SK-N-DZ (cell line): ENCODE measurements at places on chromosomes 5 and 9.

DNA sequence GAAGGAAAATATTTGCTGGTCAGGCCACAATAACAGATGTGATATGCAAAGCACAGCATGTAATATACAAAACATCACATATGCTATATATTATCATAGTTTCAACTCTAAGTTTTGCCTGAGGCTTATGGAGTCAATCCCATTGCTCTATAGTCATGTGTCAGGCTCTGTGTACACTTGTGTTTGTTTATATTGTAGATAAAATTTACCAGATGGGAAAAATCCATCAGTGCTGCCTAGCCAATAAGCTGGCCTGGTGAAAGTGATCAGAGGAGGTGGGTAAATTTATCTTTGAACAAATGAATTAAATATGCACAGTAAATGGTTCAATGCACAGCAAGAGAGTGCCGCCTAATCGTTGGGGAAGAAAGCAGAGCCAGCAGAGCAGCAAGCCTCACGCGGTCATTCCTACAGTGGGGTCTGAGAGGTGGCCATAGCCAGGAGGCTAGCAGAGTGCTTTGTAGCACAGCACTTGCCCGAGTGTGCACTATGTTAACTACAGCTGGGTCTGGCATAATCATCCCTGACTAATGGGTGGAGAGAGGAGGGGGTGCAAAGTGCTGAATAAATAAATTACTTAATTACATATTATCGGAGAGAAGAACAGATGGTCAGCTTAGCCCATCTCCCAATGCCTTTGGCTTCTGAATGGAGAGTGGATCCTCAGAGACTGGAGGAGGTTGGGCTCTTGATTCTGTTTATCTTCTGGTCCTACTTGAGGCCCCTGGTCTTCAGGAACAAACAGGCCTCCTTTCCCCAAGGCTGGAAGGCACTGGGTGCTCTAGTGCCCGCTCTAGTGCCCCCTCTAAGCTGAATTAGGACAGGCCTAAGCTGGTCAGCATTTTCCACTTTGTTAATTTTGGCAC lies 153.5 kb downstream of the MAT2B start:
- peak; percentile 62 for DNase-seq

GRCh38 chr9:37151812-37152211 lies 31.4 kb downstream of the ZCCHC7 start:
- no peak for DNase-seq

- DNase-seq = no peak
Measured at GRCh38 chr5:164220522-164220921, 715.1 kb downstream of the MAT2B start.

GRCh38 chr9:113139953-113140352 lies 10.9 kb upstream of the SLC31A2 start:
- DNase-seq = no peak

- DNase-seq = no peak
Measured at GRCh38 chr9:5834214-5834613, 1.3 kb upstream of the ERMP1 start.

- no peak for DNase-seq
Measured at GRCh38 chr5:8560776-8561175, 691.8 kb downstream of the MTRR start.

GRCh38 chr9:125587819-125588460 lies 119.1 kb downstream of the MAPKAP1 start:
- no peak for DNase-seq

GRCh38 chr5:33261305-33261704 lies 179.5 kb upstream of the TARS1 start:
- no peak for DNase-seq

- DNase-seq = no peak
Measured at GRCh38 chr5:16870878-16871277, 65.2 kb downstream of the MYO10 start.

GRCh38 chr5:61275841-61276240 lies 56.2 kb upstream of the ZSWIM6 start:
- no peak for DNase-seq

DNA sequence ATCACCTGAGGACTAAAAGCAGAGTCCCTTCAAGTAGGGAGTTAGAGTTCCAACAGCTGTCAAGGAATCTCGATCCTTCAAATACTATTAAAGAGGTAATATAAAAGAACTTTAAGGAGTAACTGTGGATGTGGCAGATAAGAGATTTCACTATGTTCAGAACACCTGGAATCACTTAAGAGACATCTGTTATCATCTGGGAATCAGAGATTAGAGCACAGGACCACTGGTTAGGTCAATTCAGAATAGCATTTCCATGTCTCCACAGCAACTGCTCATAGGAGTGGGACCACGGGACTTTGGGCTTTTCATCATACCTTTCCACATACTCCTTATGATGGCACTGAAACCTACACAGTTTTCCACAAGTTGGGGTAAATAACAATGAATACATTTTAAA lies 216.6 kb downstream of the DENND1A start:
- peak; percentile 38 for DNase-seq

- DNase-seq = no peak
Measured at GRCh38 chr5:61766141-61766540, 434.1 kb downstream of the ZSWIM6 start.

DNA sequence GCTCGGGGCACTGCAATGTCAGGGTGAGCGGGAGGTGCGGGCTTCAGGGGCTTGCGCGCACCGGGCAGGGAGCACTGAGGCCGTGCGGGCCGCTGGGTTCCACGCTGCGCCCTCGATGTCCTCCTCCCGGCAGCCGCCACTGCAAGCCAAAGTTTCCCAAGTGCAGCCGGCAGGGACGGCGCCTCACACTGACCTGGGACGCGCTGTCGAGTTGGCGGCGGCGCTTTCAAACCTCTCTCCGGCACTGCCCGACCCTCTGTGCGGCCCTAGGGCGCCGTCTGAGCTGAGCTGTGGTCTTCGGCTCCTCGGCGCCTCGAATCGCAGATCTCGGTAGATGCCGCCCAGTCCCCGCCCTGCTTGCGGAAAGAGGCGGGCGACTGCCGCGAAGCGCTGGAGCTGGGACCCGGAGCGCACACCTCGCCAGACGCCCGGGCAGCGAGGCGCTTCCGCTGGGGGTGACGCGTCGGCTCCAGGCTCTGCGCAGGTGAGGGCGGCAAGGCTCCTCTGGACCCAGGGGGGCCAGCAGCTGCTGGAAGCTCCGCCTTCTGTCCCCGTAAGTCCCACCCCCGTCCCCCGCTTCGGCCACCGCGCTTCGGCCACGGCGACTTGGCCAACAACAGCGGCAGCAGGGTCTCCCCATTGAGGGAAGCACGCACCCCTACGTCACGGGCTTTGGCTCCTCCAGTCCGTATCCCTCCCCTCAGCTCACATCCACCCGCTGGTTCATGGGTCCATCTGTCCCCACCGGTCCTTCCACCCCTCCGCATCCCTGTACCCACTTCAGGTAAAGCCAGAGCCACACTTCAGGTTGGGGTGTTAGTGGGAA lies at the start of gene ANKRD34B:
Gene ANKRD34B, minus strand, starts transcription at position 320 of the 826 bp plus-strand sequence. CDS start 10,261 bp downstream, outside the sequence.
- peak; percentile 35 for DNase-seq

GRCh38 chr9:134571326-134571931 lies 70.2 kb upstream of the COL5A1 start:
- no peak for DNase-seq

GRCh38 chr5:54457094-54457862 lies 1.8 kb downstream of the HSPB3 start:
- no peak for DNase-seq

- DNase-seq = no peak
Measured at GRCh38 chr5:164652276-164652660, 1146.8 kb downstream of the MAT2B start.

- DNase-seq = peak; percentile 63
Measured at GRCh38 chr9:14515571-14516198, 177.5 kb downstream of the ZDHHC21 start.

DNA sequence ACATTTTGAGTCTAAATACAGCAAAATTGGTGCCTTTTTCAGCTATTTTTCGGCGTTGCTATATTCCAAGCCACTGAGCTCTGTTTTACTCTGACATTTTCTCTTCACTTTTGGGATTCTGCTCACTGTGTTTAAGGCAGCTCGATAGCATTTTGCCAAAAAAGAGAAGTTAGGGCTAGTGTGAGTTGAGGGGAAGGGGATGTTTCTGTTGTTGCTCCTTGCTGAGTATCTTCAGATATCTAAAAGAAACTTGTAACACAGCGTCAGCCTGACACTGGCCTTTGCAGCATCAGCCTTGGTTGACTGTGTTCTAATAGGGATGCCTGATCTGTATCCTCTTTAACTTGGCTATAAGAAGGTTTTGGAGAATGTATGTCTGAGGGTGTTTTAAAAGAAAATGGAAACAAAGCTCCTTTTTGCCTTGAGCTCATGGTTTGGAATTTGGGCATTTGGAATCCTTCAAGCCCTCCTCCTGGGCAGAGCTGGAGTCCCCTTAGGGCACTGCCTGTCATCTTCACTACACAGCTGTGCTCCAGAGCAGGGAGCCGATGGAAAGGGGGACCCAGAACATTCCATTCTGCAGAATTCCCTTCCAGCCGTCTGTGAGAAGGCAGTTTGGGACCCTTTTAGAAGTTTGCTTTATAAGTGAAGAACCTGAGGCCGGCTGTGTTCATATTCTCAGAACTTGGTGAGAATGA lies 63.0 kb downstream of the EXOSC2 start:
- DNase-seq = no peak

GRCh38 chr5:87949676-87950631 lies 318.7 kb downstream of the TMEM161B start:
- DNase-seq = no peak

- DNase-seq = no peak
Measured at GRCh38 chr5:175467983-175468690, 10.2 kb upstream of the SFXN1 start.

- DNase-seq = no peak
Measured at GRCh38 chr5:92313385-92313784, 930.3 kb upstream of the ARRDC3 start.

DNA sequence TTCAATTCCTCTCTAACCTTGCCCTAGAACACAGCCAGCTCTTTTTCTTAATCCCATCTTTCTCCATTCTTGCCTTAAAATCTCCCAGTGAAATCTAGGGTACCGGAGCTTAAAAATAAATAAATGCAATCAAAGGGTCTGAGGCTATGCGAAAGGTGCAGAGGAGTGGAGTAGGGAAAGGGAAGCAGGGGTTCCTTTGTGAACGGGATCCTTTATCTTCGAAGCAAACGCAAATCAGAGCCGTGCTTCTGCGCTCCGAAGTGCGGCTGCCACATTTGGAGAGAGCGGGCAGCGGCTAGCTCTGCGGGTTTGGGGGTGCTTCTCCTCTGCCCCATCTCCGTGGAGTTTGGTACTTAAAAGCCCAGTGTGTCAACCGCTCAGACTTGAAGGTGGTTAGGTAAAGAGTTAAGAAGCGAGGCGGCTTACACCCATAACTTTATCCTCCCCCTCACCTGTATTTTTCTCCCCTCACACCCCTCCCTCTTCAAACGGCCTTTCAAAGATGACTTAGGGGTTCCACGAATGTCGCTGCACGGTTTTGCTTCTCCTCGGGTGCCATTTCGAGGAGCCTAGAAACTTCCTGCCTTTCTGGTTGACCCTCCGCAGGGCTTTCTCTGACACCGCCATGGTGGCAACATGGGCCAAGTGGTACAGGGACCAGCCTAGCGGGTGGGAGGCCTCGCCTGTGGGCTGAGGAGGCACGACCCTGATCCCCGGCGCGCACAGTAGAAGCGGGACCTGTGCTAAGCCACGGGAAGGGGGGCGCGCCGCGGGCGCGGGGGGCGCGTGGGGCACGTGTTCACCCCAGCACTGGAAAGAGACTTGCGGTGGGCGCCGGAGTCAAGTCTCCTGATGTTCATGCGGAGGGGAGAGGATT lies 31.7 kb upstream of the NFIB start:
- DNase-seq = no peak

GRCh38 chr9:125998837-125999503 lies 251.8 kb downstream of the PBX3 start:
- DNase-seq = no peak

DNA sequence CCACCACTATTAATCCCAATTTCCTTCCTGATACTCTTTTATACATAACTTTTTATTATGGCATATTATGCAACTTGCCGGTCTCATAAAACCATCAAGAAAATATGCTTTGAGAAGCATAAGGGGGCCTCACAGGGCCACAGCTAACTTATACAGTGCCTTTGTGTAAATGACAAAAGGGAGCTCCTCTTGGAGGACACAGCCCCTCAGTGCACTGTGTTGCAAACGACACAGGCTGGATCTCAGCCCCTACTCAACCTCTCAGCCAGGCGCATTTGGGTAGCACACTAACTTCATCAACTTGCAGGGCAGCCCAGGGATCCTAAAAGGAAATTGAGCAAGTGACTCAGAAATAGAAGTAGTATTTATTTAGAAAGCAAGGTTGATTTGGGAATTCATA lies 35.4 kb downstream of the RIGI start:
- no peak for DNase-seq

DNA sequence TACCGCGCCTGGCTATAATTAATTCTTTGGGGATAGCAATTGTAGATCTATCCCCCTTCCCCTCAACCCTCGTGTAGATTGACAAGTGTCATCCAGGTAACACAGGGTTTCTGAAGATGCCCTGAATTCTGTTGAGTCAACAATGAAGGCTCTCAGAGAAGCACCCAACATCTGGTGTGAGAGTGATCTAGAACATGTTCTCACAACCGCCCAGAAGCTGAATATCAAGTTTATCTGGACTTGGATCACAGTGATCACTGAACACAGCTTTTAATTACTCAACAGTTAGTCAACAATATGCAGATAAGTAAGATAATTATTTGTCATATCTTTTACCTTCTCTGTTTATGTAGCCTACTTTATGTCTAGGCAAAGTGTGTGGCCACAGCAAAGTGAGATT lies 204.2 kb upstream of the RGMB start:
- DNase-seq = no peak

GRCh38 chr5:87277279-87277835 lies 9.7 kb downstream of the RASA1 start:
- no peak for DNase-seq

DNA sequence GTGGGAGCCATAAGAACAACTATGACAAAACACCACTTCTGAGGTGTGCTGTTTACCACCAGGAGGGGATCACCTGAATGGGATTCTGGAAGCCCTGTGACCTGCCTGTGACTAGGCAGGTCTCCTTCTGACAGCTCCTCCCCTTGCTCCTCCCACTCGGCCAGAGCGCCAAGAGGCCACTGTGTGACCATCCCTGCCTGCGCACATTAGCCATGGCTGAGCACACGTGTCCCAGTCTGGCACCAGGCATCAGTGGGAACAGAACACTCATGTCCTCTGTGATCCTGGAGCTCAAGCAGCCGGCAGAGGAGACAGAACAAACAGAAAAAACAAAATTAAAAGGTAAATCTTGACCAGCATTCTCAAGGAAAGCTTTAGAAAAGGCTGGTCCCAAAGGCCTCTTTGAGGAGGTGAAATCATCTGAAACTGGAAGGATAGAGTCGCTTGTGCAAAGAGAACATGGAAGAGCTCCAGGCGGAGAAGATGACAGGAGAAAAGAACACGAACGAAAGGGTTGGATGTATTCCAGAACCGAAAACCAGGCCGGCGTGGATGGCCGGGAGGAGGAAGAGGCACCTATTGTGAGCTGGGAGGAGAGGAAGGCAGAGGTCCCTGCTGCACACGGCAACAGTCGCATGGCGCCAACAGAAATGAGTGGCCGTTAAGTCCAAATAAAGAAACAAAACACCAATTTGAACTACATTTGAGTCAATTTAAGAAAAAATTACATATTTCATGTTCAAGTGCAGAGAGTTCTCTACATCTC lies 5.1 kb downstream of the MED10 start:
- DNase-seq = no peak

GRCh38 chr9:100667448-100667847 lies 89.6 kb downstream of the CAVIN4 start:
- DNase-seq = no peak

- DNase-seq = no peak
Measured at GRCh38 chr5:40667161-40667663, 12.5 kb upstream of the PTGER4 start.
